Left cardiac atrium (tissue), 4 donors: ENCODE measurements at places on chromosomes 1 and 21. TPM values are rescaled to one million over a fixed set of nuclear protein-coding genes. Genes with fewer than 3 reads are reported as not detected.

Gene DSCAM
- total RNA-seq, result not detected

Gene EFHD2
- total RNA-seq, result 24.0 TPM

Gene IARS2
- 64.0 TPM for total RNA-seq

- DNase-seq, result no peak
Measured at GRCh38 chr1:18151436-18152122, 44.0 kb downstream of the IGSF21 start.

DNA sequence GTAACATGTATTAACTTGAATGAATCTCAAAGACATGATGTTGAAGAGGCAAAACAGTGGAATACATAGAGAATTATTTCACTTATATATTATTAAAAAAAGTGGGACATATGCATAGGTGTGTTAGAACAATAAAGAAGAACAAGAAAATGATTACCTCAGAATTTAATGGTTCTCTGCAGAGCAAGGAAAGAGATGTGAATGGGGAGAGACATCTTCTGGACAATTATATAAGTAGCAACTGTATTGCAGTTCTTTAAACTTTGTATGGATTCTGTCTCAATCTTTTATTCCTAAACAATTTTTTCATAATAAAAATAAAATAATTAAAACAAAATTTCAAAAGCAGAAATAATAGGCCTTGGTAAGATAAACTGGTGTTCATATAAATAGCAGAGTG lies 674.9 kb upstream of the ADGRL4 start:
- no peak for DNase-seq

DNA sequence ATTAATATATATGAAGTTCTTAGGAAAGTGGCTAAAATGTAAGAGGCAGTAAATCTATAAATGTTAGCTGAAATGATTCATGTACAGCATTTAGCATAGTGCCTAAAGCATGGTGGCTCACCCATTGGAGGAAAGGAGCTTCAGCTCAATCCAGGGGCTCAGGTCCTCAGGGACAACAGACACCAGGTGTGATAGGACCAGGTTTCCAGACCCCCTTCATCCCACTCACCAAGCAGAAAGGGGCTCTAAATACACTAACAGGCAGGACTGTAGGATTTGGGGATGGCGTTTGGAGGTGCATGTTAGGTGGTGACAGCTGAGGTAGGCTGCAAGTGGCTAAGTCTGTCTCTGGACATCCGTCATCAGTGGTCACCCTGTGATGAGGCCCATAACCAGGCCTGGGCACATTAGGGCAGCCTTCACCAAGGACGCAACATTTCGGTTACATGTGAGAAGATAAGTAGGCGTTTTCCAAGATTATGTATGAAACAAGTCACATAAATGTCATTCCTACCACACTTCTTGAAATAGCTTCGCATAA lies 233.1 kb downstream of the C1orf94 start:
- DNase-seq, result no peak
